Natural killer cell treated with Interleukin-12 subunit alpha and Interleukin-12 subunit beta and Interleukin-15 and Interleukin-18, amount 100 ng/mL, for 72 hours (primary cell): ENCODE measurements at places on chromosomes 7 and 10. TPM values are rescaled to one million over a fixed set of nuclear protein-coding genes. Genes with fewer than 3 reads are reported as not detected.

Gene WEE2
- not detected for total RNA-seq

Gene IFIT3
- total RNA-seq, result 3.0 TPM

Gene FAM241B
- 3.0 TPM for total RNA-seq

Gene CFAP43
- not detected for total RNA-seq

Gene FEZF1
- total RNA-seq, result not detected

Gene NODAL
- not detected for total RNA-seq

Gene CLCN1
- total RNA-seq, result 0.10 TPM
